ENCODE measurements at places on chromosomes 5 and 9.

GRCh38 chr5:175246242-175246888, 197.6 kb downstream of the DRD1 start:
- DNase-seq: no peak

DNA sequence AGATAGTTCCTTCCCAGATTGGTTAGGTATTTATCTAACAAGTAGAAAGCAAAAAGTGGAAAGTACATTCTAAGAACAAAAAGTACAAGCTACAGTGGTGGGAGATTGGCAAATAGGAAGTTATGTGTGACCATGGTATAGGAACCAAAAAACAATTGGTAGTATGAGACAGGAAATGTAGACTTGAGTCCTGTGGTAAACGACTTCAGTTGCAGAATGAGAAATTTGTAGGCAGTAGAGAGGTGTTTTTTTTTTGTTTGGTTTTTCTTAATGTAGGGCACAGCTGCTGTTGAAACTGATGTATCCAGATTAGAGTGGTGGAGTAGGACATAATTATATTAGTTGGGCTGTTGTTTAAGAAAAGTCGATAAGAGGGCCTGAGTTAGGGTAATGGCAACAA, 72.0 kb downstream of the CCNH start:
- no peak for DNase-seq

DNA sequence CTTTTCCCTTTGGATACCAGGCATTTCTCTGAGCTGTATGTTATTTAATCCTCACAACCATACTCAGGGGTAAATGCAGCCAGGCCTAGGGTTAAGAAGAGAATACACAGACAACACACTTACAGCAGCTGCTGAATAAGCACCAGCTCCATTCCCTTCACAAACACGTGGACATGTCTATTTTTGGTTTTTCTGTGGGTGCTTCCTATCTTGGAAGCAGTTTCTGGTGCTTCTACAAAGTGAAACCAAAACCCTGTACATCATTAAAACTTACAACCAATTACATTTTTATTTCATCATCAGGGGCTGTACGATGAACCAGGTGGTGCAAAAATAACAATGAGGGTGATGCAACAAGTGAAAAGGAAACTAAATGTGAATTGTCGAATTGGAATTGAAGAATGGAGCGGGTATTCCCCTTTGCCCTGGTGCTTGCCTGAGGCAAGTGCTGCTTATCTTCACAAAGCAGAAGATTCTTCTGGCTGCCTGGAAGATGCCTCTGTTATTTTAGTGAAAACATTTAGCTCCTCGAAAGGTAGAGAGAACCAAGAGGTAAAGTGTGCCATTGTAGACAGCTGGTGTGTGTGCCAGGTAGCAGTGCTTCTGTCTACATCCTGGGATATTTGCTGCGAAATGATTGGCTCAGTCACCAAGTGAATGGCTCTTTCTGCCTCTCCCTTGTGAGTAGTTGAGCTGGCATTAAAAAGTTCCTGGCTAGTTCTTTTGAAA, 18.6 kb upstream of the IFNB1 start:
- DNase-seq: no peak

- no peak for DNase-seq
Measured at GRCh38 chr5:54649041-54649504, 131.5 kb downstream of the SNX18 start.

- DNase-seq: no peak
Measured at GRCh38 chr5:139659695-139660101, 11.5 kb downstream of the CXXC5 start.

DNA sequence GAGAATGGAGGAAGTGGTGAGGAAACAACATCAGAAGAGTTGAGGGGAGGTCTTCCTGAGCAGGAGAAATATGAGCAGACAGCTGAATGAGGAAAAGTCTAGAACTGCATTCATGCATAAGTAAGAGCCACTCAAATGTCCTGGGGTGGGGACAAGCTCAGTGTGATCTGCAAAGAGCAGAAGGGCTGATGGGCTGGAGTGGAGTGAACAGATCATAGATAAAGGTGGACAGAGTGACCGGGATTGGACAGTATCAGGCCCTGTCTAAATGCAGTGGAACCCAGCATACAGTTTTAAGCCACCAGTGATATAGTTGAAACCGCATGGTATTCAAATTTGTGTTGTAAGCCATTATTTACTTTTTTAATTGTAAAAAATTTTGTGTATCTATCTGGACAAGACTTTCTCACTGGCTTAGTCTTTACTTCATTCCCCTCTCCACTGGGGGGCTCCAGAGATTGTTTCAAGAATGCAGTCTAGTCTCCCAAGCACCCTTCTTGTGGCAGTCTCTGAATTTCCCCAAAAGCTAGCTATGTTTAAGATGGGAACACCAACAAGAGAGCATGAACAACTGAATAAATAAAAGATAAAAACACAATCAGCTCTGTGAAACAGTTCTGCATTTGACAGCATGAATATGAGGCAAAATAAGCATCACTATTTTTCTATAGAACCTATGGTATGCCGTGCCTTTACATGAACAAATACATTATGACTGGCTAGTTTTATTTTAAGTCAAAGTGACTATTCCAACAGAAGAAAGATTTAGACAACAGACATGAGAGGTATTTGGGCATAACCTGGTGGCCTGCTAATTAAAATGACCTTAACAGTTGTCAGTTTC, 10.7 kb upstream of the STK32A start:
- DNase-seq: peak; percentile 66

DNA sequence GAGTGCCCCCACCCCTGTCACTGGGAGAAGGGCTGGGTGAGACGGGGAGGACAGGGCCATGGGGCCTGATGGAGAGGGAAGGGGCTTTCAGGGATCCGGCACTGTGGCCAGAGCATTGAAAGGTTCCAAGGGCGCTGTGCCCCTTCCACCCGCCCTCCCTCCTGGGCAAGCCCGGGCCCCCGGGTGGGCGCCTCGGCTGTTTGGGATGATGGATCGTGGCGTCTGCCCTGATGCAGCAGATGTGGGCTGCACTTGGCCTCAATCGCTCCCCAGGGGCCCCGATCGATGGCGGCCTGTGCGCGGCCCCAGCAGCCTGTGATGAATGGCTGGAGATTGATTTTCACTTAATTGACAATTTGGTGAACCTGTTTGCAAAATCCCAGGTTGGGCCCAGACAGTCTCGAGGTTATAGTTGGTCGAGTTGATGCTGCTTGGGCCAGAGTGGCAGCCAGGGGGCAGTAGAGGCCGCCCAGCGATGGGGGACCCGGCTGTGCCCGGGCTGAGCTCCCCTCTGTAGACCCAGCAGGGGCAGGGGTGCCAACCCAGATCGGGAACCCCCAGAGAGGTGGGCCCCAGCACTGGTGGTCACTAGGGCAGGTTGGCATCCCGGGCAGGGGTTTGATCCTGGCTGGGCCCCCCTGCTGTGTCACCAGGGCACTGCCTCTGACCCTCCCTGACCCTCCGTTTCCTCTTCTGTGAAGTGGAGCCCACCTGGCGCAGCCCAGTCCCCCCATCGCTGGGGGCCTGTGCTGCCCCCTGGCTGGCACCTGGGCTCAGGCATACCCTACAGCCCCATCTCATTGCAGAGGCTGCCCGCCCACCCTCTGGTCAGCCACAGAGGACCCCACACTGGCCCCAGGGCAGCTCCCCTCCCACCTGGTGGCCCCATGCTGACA, 34.7 kb downstream of the LHX3 start:
- DNase-seq: no peak

GRCh38 chr5:95832664-95833063, 10.1 kb upstream of the GLRX start:
- DNase-seq: no peak

GRCh38 chr5:180128671-180129261, 57.2 kb upstream of the RNF130 start:
- no peak for DNase-seq

GRCh38 chr9:131546336-131547084, 1.2 kb downstream of the PRRT1B start:
- no peak for DNase-seq

DNA sequence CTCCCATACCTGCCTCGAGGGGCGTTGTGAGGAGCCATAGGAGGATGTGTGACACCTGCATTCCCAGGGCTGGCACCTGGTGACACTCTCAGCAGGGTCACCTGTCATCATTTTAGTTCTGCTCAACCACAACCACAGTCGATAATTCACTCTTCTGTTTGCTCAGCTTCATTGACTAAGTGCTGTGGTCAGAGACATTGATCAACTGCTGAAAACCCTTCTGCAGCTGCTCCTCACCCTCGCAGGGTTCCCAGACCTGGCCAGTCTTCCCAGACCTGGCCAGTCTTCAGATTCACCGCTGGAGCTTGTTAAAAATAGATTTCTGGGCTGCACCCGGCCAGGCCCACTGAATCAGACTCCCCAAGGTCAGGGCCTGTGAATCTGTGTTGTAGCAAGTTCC, 92.8 kb downstream of the MVB12B start:
- no peak for DNase-seq

- DNase-seq: no peak
Measured at GRCh38 chr5:126248611-126249010, 174.6 kb upstream of the GRAMD2B start.

GRCh38 chr5:101385276-101385675, 482.2 kb upstream of the ST8SIA4 start:
- no peak for DNase-seq

- no peak for DNase-seq
Measured at GRCh38 chr5:7395432-7395946, 449 bp upstream of the ADCY2 start.

DNA sequence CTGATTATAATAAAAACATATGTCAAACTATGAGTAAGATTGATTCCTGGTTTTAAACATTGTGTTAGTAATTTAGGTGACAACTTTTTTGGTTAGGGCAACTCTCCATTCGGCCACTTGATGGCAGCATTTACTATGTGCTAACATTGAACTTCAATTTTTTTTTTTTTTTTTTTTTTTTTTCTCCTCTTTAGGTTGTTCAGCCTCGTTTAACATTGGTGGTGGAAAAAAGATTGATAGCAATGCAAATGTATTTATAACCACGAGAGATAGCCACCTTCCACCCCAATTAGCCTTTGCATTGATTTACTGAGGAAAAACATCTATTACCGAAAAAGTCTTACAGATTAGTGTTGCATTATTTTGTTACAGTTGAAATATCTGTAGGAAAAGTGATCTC, 159.1 kb downstream of the CSNK1G3 start:
- DNase-seq: peak; percentile 7

- DNase-seq: no peak
Measured at GRCh38 chr9:3868012-3868411, 342.2 kb upstream of the RFX3 start.

GRCh38 chr5:180649297-180650039, at the start of gene FLT4:
FLT4 (minus strand) TSS chr5:180649600; CDS start chr5:180649545, 55 bp downstream.
- no peak for DNase-seq

DNA sequence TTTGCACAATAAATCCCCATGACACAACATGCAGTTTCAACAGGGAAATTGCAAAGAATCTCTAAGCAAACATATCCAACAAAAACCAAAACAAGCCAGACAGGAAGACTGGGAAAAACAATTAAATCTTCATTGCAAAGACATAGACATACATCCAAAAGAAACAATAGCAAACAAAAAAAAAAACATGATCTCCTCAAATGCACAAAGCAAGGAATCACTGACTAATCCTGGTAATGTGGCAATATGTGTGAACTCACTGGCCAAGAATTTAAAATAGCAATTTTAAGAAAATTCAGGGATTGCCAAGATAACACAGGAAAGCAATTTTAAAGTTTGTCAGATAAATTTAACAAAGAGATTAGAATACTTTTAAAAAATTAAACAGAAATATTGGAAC, 520.1 kb upstream of the SMC2 start:
- DNase-seq: no peak

GRCh38 chr5:6493681-6494454, 45.2 kb downstream of the UBE2QL1 start:
- no peak for DNase-seq

- no peak for DNase-seq
Measured at GRCh38 chr5:78627766-78628165, 20.8 kb downstream of the LHFPL2 start.

GRCh38 chr9:135607401-135608293, 31.7 kb downstream of the GLT6D1 start:
- no peak for DNase-seq

DNA sequence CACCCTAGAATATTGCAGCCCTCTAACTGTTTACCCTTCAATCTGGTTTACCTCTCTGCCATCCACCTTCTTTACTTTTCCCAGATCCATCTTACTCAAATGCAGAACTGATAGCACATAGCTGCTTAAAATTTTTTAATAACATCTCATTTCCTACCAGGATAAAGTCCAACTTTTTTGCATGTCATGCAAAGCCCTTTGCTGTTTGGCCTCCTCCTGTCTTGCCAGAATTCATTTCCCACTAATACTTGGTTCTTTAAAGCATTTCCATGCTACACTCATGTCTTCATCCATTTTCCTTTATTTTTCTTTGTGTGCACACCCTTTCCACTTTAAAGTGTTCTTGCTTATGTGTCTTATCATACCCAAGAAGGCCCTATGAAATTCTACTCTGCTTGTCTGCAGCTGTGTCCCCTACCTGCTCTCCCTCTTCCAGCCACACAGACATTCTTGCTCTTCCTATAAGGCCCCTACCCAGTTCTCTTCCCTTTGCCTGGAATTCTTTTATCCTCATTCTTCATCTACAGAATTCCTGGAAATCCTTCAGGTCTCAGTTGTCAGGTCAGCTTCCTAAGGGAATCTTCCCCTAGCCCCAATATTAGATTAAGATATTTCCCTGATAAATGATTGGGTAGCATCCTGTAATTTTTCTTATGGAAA, 50.3 kb downstream of the TLE4 start:
- DNase-seq: no peak

DNA sequence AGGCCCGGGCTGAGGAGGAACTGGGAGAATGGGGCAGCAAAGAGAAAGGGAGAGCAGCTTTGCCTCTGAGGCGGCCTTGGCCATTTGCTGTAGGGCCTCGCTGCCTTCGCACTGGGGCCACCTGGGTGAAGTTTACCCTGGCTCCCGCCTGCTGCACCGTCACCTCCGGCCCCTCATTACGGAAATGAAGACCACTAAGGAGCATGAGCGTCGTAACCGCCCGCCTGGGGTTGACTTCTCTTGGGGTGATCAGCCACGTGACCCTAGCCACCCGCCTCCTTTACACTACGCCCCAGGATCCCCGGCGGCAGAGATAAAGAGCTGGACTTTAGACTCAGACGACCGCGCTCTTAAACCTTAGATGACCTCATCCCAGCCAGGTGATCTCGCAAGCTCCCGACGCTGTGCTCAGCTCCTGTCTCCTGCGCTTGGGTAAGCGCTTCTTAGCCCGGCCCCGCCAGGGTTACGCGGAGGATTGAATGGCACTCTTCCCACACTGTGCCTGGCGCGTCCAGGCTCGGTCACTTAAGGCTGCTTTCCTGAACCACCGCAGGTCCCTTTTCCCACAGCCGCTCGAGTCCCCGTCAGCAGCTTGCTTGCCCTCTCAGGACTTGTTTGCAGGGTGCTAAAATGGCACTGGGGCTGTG, 107.9 kb upstream of the LARP1 start:
- DNase-seq: no peak

- DNase-seq: peak; percentile 42
Measured at GRCh38 chr9:89746385-89747116, 141.7 kb downstream of the GADD45G start.

GRCh38 chr9:136925414-136926153, 19.0 kb downstream of the FBXW5 start:
- no peak for DNase-seq

All from NCI-H446 (cell line).